ENCODE measurements at places on chromosomes 7 and 10. TPM values are rescaled to one million over a fixed set of nuclear protein-coding genes. Genes with fewer than 3 reads are reported as not detected.

Gene CYP2C8
- total RNA-seq: not detected

Gene ZNF467
- total RNA-seq: 0.32 TPM

Gene TRPV5
- total RNA-seq: not detected

Gene MKLN1
- 40.1 TPM for total RNA-seq

Gene SRPK2
- 48.5 TPM for total RNA-seq

Gene CYP3A7
- not detected for total RNA-seq

Gene NUPR2
- total RNA-seq: not detected

Gene FAM25G
- not detected for total RNA-seq

Gene BBS9
- total RNA-seq: 8.9 TPM

Gene DOCK1
- not detected for total RNA-seq

Gene MBL2
- total RNA-seq: not detected

Gene MUC3A
- not detected for total RNA-seq

Gene ANXA8
- 0.17 TPM for total RNA-seq

Gene ZSCAN25
- total RNA-seq: 28.5 TPM

Gene C10orf105
- total RNA-seq: 0.71 TPM

Gene SAMD9L
- total RNA-seq: 166 TPM

Gene CAMK1D
- total RNA-seq: 15.4 TPM

Gene LRRC17
- 0.30 TPM for total RNA-seq

Gene MMP21
- not detected for total RNA-seq

Gene GIMAP1
- 19.6 TPM for total RNA-seq

Gene ASIC3
- 8.3 TPM for total RNA-seq

Gene TAS2R3
- 1.4 TPM for total RNA-seq

Gene VPS41
- 50.1 TPM for total RNA-seq

Gene GSDME
- total RNA-seq: 1.8 TPM

All from activated CD4-positive, alpha-beta T cell treated with anti-CD3 and anti-CD28 coated beads, Interleukin-2, amount 10 ng/mL, durations not matched to agents 7 days and 5 days (primary cell).